ENCODE measurements at places on chromosomes 16 and 17.

DNA sequence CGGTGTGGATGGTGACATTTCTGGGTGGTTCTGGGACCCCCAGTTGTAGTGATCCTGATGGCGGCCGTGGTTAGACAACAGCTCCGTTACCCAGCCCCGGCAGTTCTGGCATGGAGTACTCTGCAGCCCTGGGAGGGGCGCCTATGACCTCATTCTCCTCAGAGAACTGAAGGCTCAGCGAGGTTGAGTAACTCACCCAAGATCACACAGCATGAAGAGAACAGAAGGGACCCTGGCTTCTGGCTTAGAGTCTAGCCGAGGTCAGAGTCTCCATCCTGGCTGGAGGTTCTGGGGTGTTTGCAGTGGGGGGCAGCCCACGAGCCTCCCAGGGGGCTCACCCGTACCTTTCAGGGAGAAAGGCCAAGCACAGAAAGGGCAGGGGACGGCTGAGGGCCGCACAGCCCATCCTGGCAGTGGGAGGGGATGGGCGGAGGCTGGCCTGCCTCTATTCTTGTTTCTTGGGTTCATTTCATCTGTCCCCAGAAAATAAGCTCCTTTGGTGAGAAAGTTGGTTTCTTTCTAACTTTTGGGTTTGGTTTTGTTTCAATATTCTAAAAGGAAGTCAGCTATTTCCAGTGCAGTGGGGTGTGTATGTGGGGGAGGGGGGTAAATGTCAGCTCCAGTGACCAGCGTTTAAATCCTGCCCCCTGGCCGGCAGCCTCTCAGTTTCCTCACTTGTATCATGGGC lies 13.2 kb downstream of the ZFPM1 start:
- no peak overlapping the region for H3K4me3 ChIP-seq
- H3K27me3 ChIP-seq = no peaks in the 10 kb centered on the region
- H3K4me1 ChIP-seq = no peaks in the 10 kb centered on the region
- H3K27ac ChIP-seq = no peak overlapping the region

GRCh38 chr17:48639982-48640857 lies 14.1 kb upstream of the HOXB9 start:
- H3K27ac ChIP-seq = no peak overlapping the region
- H3K4me1 ChIP-seq = peaks cover 4% of the 10 kb centered on the region
- H3K4me3 ChIP-seq = no peak overlapping the region
- H3K27me3 ChIP-seq = peaks cover 44% of the 10 kb centered on the region
- no peaks in the 10 kb centered on the region for H3K36me3 ChIP-seq

- no peak overlapping the region for H3K27ac ChIP-seq
- H3K4me3 ChIP-seq = no peak overlapping the region
- peaks cover 15% of the 10 kb centered on the region for H3K36me3 ChIP-seq
These were observed 48.5 kb downstream of the SETD6 start for GRCh38 chr16:58563775-58564174.

DNA sequence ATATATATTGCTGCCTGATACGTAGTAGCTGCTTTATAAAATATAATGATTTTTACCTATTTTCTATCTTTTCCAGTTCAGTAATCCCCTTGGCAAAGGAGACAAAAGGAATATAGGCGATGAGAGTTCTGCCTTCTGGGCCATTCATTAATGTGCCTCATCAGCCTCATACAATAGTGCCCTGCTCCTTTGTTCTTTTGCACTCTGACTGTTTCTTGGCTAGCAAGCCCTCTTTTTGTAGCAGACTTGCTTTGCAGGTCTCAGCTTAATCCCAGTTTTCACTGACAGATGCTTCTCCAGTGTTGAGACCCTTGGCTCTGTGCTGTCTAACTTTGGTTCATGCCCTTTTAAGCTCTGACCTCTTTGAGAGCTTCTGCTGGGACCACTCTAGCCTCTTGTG lies 10.4 kb downstream of the HSD17B2 start:
- H3K4me3 ChIP-seq = no peak overlapping the region
- H3K27ac ChIP-seq = no peak overlapping the region
- no peaks in the 10 kb centered on the region for H3K4me1 ChIP-seq
- no peaks in the 10 kb centered on the region for H3K36me3 ChIP-seq

DNA sequence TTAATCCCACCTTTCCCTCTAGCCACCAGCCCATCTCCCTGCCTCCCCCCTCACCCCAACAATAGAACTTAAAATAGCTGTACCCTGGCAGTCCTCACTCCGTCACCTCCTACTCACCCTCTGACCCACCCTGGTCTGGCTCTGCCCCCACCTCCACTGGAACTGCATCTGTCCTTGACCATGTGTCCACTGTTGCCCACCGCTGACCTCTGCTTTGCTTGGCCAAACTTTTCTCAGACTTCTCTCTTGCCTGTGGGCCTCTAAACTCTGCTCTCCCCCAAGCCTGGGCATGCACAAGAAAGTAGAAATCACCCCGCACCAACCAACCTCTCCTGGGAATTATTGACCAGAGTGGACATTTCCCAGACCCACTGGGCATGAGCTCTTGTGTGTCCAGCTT lies 169.8 kb downstream of the WSCD1 start:
- DNase-seq = no peak
- H3K36me3 ChIP-seq = no peaks in the 10 kb centered on the region
- H3K4me3 ChIP-seq = no peak overlapping the region
- no peaks in the 10 kb centered on the region for H3K4me1 ChIP-seq
- no peak overlapping the region for H3K27ac ChIP-seq
- H3K27me3 ChIP-seq = no peaks in the 10 kb centered on the region

GRCh38 chr17:50480854-50481490 lies 2.3 kb downstream of the RSAD1 start:
- H3K4me3 ChIP-seq = no peak overlapping the region
- H3K27ac ChIP-seq = no peak overlapping the region
- H3K36me3 ChIP-seq = no peaks in the 10 kb centered on the region
- H3K27me3 ChIP-seq = no peaks in the 10 kb centered on the region
- DNase-seq = no peak

GRCh38 chr17:29763273-29763672 lies 140.6 kb upstream of the CORO6 start:
- no peak overlapping the region for H3K4me3 ChIP-seq
- DNase-seq = no peak
- no peak overlapping the region for H3K27ac ChIP-seq
- H3K27me3 ChIP-seq = no peaks in the 10 kb centered on the region
- no peaks in the 10 kb centered on the region for H3K36me3 ChIP-seq

DNA sequence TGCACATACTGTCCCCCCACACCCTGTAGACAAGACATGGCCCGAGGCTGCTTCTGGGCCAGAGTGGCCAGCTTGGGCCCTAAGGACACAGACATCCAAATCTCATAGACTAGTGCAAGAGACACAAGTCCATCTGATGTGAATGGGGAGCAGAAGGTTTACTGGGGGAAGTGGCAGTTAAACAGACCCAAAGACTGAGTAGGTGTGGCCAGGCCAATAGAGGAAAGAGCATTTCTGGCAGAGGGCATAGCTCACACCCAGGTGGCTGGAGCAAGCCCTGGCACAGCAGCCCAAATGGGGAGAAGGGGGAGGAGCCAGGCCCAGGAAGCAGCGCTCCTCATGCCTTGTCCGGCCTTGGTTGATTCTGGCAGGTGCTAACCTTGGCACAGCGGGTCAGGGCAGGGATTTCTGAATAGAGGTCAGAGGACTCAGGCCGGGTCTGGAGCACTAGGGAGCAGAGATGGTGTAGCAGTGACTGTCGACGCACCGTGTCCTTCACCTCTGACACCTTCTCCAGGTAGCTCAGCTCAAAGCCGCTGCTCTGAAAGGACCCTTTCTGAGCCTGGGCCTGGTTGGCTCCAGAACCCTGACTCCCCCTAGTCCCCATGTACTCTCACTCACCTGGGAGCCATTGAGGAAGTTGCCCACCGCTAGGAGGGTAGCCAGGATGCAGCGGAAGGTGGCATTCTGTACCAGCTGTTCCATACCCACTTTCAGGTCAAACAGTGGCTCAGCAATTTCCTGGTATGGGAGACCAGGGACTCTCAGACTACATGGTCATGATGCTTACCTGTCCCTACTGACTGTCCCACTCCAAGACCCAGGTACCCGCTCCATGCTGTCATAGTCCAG lies 4.1 kb downstream of the TMEM208 start:
- H3K4me1 ChIP-seq = peaks cover 11% of the 10 kb centered on the region
- no peaks in the 10 kb centered on the region for H3K36me3 ChIP-seq
- no peak for DNase-seq
- H3K27me3 ChIP-seq = no peaks in the 10 kb centered on the region

- H3K4me1 ChIP-seq = no peaks in the 10 kb centered on the region
- H3K27ac ChIP-seq = no peak overlapping the region
- H3K4me3 ChIP-seq = no peak overlapping the region
- no peaks in the 10 kb centered on the region for H3K36me3 ChIP-seq
- DNase-seq = no peak
These were observed 14.0 kb downstream of the CPSF4L start for GRCh38 chr17:73247726-73248125.

DNA sequence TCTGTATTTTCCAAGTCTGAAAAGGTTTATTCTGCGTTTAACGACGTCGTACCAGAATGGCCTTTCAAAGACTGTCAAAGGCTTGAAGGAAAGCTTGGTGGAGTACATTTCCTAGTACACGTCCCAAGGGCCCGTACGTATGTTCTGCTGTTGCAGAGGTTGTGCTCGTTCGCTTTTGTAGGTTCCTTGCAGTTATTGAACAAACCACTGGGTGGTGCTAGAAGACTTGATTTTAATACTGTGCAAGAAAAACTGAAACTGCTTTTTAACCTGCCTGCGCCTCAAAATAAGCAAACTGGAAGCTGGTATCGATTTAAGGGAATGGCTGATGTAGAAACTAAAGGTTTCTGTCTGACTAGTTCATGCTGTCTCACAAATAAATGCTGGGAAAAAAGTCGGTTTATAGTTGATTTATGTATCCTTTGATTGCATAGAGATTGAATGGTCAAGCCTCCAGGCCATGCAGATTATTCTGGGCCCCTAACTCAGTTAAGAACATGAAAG lies 54.6 kb downstream of the USP10 start:
- peaks cover 15% of the 10 kb centered on the region for H3K4me1 ChIP-seq
- H3K36me3 ChIP-seq = no peaks in the 10 kb centered on the region
- H3K27me3 ChIP-seq = no peaks in the 10 kb centered on the region
- H3K4me3 ChIP-seq = no peak overlapping the region
- peak; percentile 74 for DNase-seq

DNA sequence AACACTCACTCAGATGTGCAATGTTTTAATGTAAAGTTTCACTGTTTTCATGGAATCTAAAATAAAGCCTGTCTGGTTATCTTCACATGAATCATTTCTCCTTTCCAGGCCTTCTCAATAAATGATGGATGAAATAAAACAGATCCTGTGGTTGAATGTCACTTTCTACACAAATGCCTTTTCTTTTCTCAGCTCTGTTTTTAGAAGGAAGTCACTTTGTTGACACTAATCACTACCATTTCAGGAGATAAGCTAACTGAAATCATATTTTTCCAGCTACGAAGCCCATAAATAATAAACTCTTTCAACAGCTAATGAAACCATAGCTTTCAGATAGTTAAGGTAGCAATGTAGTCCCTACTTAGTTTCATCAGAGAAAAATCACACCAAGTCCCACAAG lies 17.9 kb downstream of the NME2 start:
- H3K4me3 ChIP-seq = no peak overlapping the region
- H3K27ac ChIP-seq = no peak overlapping the region
- no peaks in the 10 kb centered on the region for H3K36me3 ChIP-seq
- H3K27me3 ChIP-seq = no peaks in the 10 kb centered on the region
- no peaks in the 10 kb centered on the region for H3K4me1 ChIP-seq

GRCh38 chr16:30087181-30087898 lies 4.4 kb downstream of the TBX6 start:
- no peaks in the 10 kb centered on the region for H3K36me3 ChIP-seq
- H3K27ac ChIP-seq = no peak overlapping the region
- DNase-seq = no peak

GRCh38 chr17:61635913-61636432 lies 45.0 kb upstream of the NACA2 start:
- H3K4me1 ChIP-seq = no peaks in the 10 kb centered on the region
- H3K27ac ChIP-seq = no peak overlapping the region
- H3K4me3 ChIP-seq = no peak overlapping the region
- H3K27me3 ChIP-seq = no peaks in the 10 kb centered on the region

DNA sequence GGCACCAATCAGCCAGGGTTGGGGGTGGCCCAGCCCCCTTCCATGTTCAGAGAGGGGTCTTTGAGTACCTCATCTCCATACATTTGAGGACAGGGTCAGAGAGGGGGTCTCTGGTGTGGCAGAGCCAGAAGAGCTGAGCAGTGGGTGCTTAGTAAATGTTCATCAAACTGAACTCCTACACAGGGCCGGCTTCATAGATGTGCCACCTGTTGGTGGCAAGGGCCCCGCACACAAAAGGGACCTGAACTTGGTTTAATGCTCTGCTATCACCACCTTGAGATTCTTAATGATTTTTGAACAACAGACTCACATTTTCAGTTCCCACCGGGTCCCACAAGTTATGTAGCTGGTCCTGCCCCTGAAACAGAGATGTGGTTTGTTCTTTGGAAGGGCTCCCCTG lies 9.0 kb upstream of the C1QL1 start:
- no peaks in the 10 kb centered on the region for H3K4me1 ChIP-seq
- no peak overlapping the region for H3K4me3 ChIP-seq
- peaks cover 70% of the 10 kb centered on the region for H3K27me3 ChIP-seq
- no peak for DNase-seq
- H3K27ac ChIP-seq = no peak overlapping the region

- peaks cover 31% of the 10 kb centered on the region for H3K4me1 ChIP-seq
- DNase-seq = peak; percentile 43
- no peaks in the 10 kb centered on the region for H3K27me3 ChIP-seq
- H3K36me3 ChIP-seq = no peaks in the 10 kb centered on the region
These were observed 16.5 kb upstream of the EEF2K start for GRCh38 chr16:22189473-22190080.

GRCh38 chr16:50573279-50573678 lies 25.1 kb downstream of the NKD1 start:
- H3K4me1 ChIP-seq = no peaks in the 10 kb centered on the region
- H3K4me3 ChIP-seq = no peak overlapping the region
- DNase-seq = no peak
- H3K36me3 ChIP-seq = no peaks in the 10 kb centered on the region
- H3K27me3 ChIP-seq = no peaks in the 10 kb centered on the region

GRCh38 chr16:22659933-22660332 lies 149.2 kb downstream of the NPIPB5 start:
- no peaks in the 10 kb centered on the region for H3K4me1 ChIP-seq
- H3K36me3 ChIP-seq = no peaks in the 10 kb centered on the region
- no peak overlapping the region for H3K27ac ChIP-seq
- H3K4me3 ChIP-seq = no peak overlapping the region

- H3K27me3 ChIP-seq = no peaks in the 10 kb centered on the region
- peaks cover 6% of the 10 kb centered on the region for H3K4me1 ChIP-seq
- H3K27ac ChIP-seq = no peak overlapping the region
- H3K36me3 ChIP-seq = no peaks in the 10 kb centered on the region
- no peak for DNase-seq
These were observed 4.1 kb downstream of the INPP5K start for GRCh38 chr17:1512351-1512750.

All from MM.1S (cell line).